ENCODE measurements at places on chromosomes 2 and 18. TPM values are rescaled to one million over a fixed set of nuclear protein-coding genes. Genes with fewer than 3 reads are reported as not detected.

DNA sequence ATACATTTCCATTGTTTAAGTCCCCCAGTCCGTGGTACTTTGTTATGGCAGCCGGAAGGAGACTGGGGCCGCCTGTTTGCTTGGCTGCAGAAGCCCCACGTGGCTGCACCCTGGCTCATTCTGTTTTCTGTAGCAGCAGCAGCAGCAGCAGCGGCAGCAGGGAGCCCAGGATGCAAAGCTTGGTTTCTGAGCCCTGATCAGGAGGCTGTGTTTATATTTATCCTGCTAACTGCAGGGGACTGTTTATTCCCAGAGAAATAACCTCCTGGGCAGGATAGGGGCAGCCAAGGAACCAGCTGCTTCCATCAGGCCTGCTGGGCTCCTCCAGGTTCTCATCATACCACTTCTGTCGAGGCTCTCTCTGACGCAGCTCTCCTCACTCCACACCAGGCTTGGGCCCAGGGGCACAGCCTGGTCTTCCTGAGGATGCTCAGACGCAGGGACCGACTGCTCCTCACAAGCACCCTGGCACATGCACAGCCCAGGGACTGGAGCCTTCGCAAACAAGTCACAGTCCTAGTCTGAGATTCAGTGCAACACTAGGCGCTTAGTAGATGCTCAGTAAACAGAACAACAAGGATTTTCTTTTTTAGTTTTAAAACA, 139.0 kb downstream of the MSH2 start:
- no peak for DNase-seq

DNA sequence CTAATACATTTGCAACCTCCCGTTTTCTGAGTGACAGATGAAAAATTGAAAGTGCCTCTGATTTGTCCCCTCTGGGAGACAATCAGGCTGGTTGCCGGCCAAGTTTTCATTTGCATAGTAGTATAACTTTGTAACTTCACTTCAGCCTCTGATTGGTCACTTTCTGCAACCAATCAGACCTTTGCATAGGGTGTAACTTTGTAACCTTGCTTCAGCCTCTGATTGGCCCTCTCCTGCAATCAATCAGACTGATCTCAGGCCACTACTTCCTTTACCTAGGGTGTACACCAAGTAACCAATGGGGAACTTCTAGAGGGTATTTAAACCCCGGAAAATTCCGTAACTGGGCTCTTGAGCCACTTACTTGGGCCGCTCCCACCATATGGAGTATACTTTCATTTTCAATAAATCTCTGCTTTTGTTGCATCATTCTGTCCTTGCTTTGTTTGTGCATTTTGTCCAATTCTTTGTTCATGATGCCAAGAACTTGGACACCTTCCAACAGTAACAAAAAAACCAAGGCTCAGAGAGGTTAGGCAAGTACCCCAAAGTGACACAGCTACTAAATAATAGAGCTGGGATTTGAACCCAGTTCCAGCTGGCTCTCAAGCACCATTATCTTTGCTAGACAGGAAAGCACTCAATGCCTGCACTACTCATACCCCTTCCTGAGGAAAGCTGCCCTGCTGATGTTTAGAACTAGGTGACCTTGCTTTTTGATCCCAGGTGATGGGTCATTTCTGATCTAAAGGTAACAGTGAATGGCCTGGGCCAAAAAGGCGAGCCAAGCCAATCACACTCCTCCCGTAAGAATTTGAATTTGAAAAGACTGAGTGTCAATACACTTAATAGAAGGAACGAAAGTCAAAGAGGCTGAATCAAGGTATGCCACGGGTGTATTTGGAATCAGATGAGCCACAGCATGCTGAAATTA, 10.9 kb upstream of the MYOM1 start:
- DNase-seq: no peak

The HS1BP3 gene
- total RNA-seq: 31.8 TPM

The REEP1 gene
- 3.8 TPM for total RNA-seq

DNA sequence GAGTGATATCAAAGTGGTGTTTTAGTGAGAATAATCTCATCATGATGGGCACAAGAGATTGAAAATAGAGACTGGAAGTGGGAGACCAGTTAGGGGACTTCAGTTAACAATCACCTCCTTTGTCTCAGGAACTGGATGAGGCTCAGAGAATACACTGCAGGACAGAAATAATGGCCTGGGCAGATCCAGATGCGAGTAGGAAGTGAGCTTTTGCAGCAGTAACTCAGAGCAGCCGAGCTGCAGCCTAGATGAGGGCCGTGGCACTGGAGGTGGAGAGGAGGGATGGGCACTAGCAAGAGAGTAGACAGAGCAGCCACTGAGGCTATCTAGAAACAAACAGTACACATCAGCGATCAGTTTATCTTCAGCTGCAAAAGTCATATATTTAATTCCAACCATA, 48.6 kb downstream of the CYB5A start:
- no peak for DNase-seq

DNA sequence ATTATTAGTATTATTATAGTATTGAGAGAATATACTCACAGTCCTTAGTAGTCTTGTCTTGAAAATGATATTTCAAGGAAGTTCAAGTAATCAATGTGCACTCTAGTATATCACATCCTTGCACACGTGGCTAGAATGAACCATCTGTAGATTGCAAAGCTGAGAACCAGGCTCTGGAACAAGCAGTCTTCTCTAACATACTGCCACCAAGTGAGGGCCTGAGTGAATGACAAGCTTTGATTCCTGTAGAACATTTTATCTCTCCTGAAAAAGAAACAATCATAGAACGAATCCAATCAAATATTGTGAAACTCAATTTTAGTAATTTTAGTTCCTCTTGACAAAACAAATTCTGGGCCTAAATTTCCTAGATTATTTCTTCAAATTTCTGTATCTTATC, 55.3 kb upstream of the SULT1C3 start:
- DNase-seq: no peak

The L3MBTL4 gene
- total RNA-seq: 7.8 TPM

The UCN gene
- 8.8 TPM for total RNA-seq

DNA sequence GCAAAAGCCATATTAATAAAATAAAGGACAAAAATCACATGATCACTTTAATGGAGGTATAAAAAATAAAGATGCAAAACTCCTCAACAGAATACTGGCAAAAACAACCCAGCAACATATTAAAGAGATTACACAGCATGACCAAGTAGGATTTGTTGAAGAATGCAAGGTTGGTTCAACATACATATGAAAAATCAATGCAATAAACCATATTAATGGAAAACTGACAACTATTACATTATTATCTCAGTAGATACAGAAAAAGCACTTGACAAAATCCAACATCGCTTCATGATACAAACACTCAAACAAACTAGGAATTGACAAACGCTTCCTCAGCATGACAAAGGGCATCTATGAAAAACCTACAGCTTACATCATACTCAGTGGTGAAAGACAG, 76.7 kb downstream of the CRACDL start:
- no peak for DNase-seq

DNA sequence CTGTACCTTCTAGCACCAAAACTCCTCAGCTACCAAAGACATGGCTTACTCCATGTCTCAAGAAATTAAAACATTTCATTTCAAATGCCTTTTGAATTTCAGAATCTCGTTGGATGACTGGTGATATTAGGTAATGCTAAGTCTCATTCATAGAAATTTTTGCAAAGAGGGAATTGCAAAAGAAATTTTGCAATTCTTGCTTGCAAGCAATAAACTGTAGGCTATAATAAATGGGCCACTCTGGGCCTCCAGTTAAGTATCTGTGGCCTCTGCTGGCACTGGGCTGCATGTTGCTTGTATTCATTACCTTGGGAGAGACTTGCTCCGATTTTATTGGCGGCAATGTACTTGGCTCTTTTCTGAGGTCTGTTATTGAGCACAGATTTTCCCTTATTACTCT, 2.8 kb upstream of the LCLAT1 start:
- DNase-seq: no peak

DNA sequence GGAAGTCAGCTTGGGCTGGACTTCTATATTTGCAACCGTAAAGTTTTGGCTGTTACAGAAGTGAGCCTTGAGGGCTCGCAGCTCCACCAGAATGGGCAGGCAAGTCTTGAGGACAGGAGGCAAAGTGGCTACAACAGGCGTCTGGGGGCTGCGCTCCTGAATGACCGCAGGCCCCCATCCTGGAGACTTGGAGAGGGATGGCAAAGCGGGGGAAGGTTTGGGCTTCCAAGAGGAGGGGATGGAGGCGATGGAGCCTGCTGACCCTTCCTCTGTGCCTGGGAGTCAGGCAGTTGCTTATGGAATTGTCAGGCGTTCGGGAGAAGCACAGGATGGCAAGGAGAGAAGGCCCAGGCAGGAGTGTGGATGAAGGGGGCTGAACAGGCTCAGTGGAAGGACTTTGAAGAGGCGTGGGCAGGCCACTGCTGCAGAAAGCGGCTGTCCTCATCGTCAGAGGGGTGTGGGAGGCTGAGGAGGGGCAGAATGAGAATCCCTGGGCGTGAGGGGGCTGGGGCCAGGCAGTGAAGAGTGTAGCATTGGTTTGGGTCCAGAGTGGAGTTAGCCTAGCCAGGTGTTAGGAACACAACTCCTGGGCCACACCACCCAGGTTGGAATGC, 72.3 kb downstream of the INHBB start:
- peak; percentile 36 for DNase-seq

The BOLL gene
- not detected for total RNA-seq

DNA sequence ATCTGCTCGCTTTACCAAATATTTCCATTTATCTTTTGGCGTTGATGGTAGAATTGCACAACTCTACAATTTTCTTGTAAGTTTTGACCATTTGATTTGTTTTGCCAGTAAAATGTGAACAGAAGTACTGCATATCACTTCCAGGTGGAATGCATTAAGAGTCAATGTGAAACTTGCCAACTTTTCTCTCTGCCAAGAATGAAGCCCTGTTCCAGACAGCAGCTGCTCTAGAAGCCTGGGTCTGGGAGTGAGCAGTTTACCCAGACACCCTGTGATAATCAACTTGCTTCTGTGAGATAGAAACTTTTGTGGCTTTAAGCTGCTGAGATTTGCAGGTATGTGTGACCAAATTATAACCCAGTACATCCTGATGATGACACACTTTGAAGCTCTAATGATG, 115.9 kb upstream of the SYT4 start:
- DNase-seq: no peak

- no peak for DNase-seq
These were observed 601.5 kb upstream of the GCFC2 start for GRCh38 chr2:76312236-76312635.

The ATF2 gene
- total RNA-seq: 61.0 TPM

The WDR43 gene
- 55.1 TPM for total RNA-seq

GRCh38 chr2:12978066-12978835, 261.5 kb downstream of the TRIB2 start:
- DNase-seq: no peak

The IL1R2 gene
- 9.8 TPM for total RNA-seq

The REG1B gene
- not detected for total RNA-seq

DNA sequence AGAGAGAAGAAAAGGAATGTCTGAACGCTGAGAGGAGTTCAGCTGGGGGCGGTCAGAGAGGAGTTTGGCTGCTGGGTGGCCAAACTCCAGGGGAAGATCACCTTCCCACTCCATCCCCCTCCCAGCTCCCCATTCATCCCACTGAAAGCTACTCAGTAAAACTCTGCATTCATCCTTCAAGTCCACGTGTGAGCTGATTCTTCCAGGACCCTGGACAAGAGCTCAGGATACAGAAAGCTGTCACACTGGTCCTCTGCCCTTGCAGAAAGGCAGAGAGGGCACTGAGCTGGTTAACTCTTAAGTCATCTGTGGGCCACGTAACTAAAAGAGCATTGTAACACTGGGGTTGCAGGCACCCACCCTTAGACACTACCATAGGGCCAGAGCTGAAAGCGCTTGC, 132.1 kb upstream of the ARL4C start:
- no peak for DNase-seq

The ZNF396 gene
- 7.8 TPM for total RNA-seq

The AGXT gene
- not detected for total RNA-seq

DNA sequence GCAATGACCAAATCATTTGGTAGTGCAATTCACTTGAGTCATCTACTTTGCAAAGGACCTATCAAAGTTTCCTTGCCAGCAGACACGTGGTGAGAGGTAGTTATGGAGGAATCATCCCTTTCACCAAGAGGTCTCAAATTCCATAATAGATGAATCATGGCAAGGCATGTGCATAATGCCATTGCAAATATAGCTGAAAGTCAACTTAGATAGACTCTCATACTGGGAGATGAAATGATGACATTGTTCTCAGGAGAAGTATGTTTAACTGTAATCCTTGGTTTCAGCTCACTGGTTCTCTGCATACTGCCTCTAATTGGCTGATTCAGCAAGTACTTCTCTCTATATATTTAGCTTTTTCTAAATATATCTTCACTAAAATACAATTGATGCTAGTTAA, 57.2 kb downstream of the CALCRL start:
- no peak for DNase-seq

The ANKRD62 gene
- total RNA-seq: not detected

The CNGA3 gene
- 0.15 TPM for total RNA-seq

The HOXD13 gene
- total RNA-seq: not detected

DNA sequence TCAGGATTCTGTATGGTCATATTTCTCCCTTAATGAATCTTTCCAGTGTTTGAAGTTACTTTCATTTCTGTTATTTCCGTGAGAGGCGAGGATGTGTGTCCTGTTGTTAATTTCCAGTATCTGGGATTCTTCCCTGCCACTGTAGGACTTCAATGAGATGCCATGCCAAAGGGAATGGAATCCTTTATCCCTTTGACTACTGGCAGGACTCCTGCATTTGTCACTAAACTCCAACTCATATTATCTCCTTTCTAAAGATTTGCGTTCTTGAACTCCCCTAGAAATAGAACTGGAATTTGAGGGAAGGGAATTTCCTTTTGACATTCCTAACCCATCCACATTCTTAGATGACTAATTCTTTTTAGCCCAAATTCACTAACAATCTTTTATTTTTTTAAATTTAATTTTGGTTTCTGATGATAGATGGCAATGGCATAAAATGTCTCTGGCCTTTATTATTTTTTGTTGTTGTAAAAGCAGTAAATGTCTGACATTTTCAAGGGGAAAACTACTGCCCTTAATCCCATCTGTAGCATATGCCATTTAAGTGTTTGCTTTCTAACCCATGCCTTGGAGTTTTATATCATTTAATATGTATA, 87.8 kb upstream of the EML6 start:
- DNase-seq: no peak

DNA sequence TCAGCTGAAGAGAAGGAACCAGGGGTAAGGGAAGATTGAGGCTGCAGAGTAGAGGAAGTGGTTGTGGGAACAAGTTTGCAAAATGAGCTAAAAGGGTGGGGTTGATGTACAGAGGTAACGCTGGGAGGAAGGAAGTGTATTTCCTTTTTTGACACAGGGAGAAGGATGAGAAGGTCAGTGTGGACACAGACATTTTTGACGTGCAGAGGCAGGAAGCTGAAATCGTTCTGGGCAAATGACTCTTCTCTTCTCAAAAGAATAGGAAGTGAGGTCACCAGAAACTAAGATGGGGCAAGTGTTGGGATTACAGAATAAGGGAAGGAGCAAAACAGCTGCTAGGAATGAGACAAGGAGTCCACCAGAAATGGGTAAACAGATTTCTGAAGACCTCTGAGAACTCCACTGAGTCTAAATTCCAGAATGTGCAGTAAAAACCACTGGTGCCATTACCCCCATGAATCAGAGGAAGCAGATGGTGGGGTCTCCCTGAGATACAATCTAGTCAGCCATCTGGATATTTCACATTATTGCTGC, 20.0 kb upstream of the RNF149 start:
- no peak for DNase-seq

The SLC5A7 gene
- not detected for total RNA-seq

Measured in breast epithelium (tissue), 4 donors.